ENCODE measurements at places on chromosomes 12 and 14.

- no peaks in the 10 kb centered on the region for H3K27me3 ChIP-seq
- peak overlapping the region; percentile 60 for H3K27ac ChIP-seq
- DNase-seq = no peak
- H3K36me3 ChIP-seq = peaks cover 44% of the 10 kb centered on the region
These were observed 28.8 kb downstream of the P2RX4 start for GRCh38 chr12:121238604-121239350.

GRCh38 chr12:57085999-57086492 lies 2.9 kb upstream of the NAB2 start:
- peaks cover 30% of the 10 kb centered on the region for H3K4me1 ChIP-seq
- H3K27ac ChIP-seq = peak overlapping the region; percentile 97
- no peaks in the 10 kb centered on the region for H3K27me3 ChIP-seq
- no peak for DNase-seq
- H3K36me3 ChIP-seq = peaks cover under 1% of the 10 kb centered on the region

DNA sequence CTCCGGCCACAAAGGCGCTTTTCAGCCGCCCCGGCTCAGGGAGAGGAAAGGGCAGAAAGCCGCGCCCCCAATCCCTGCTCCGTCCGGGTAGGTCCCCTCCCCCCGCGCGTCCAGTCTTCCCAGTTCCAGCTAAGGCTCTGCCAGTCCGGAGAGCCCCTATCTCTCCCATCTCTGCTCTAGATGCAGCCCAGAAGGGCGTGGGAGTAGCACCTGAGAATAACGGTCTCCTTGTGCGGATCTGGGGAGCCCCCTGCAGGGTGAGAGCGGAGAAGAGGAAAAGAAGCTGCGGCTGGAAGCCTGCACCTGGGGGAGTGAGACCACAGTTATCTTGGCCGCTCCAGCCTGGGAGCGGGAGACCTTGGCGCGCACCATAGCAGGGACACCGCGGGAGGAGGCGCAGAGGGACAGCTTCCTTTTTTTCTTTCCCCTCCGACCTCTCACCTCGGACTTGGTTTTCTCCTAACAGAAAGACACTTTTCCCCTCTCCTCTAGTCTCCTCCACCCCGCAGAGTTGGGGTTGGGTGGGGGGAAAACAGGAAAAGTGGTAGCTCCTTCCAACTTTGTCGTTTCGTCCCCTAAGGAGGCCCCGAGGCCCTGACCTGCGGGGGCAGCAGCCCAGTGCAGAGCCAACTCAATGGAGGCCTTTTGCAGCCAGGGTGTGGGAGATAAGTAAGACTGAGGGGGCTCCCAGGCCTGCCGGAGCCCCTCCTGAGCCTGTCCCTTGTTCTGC lies 2.4 kb downstream of the DHH start:
- H3K36me3 ChIP-seq = peaks cover 6% of the 10 kb centered on the region
- DNase-seq = no peak
- H3K4me3 ChIP-seq = peak overlapping the region; percentile 30
- H3K27ac ChIP-seq = no peak overlapping the region
- peaks cover 68% of the 10 kb centered on the region for H3K4me1 ChIP-seq

DNA sequence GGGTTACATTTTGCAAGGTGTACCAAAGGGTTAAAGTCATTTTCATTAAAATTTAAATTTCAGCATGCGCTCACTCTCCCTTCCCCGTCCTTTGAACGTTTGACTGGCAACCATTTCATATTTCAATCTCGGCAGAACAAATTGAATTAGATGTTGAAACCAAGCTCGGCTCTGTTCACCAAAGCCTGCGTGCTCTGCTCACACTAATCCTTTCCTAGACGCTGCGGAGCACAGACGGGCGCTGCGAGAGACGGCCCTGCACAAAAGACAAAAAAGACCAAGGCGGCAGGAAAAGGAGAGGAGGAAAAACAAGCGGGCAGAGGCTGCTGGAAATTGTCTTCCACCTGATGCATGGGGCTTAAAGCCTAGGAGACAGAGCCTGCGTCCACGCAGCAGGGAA lies 149.3 kb downstream of the RBM19 start:
- peaks cover 13% of the 10 kb centered on the region for H3K36me3 ChIP-seq
- H3K27me3 ChIP-seq = no peaks in the 10 kb centered on the region
- H3K4me3 ChIP-seq = no peak overlapping the region
- DNase-seq = no peak
- H3K4me1 ChIP-seq = no peaks in the 10 kb centered on the region

GRCh38 chr14:72049462-72049861 lies 117.2 kb downstream of the RGS6 start:
- no peaks in the 10 kb centered on the region for H3K36me3 ChIP-seq
- no peaks in the 10 kb centered on the region for H3K4me1 ChIP-seq
- no peak for DNase-seq
- no peaks in the 10 kb centered on the region for H3K27me3 ChIP-seq
- H3K27ac ChIP-seq = no peak overlapping the region

DNA sequence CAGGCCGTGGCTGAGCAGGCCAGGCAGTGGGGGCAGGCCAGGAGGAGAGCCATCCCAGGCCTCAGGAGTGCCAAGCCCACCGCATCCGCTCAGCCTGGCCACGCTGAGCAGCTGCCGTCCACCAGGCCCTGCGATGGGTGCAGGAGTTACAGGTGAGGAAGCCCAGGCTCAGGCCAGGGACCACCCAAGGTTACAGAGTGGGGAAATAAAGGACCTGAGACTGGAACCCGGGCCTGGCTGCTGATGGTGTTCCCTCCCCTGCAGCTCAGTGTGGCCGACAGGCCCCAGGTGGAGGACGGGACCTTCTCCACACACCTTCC lies 49.0 kb upstream of the DIO3 start:
- H3K4me1 ChIP-seq = peaks cover 4% of the 10 kb centered on the region
- no peaks in the 10 kb centered on the region for H3K27me3 ChIP-seq
- H3K4me3 ChIP-seq = no peak overlapping the region
- no peak for DNase-seq
- H3K27ac ChIP-seq = no peak overlapping the region

- H3K27ac ChIP-seq = peak overlapping the region; percentile 65
- no peaks in the 10 kb centered on the region for H3K27me3 ChIP-seq
- H3K36me3 ChIP-seq = no peaks in the 10 kb centered on the region
- H3K4me3 ChIP-seq = no peak overlapping the region
- H3K4me1 ChIP-seq = peaks cover 30% of the 10 kb centered on the region
These were observed 1.3 kb downstream of the SDR9C7 start for GRCh38 chr12:56932867-56933266.

GRCh38 chr14:52029881-52030280 lies 39.0 kb downstream of the NID2 start:
- no peaks in the 10 kb centered on the region for H3K4me1 ChIP-seq
- DNase-seq = no peak

DNA sequence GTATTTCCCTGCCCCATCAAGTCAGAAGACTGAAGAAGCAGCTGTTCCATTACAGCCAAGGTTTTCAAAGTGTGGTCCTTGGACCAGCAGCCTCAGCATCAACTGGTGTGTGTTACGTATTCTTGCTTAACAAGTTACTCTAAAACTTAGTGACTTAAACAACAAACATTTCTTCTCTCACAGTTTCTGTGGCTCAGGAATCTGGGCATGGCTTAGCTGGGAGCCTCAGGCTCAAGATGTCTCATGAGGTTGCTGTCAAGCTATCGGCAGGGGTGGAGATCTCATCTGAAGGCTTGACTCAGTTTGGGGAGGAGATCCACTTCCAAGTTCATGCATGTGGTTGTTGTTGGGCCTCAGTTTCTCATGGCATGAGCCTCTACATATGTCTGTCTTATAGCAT lies 174.5 kb downstream of the KTN1 start:
- no peak overlapping the region for H3K4me3 ChIP-seq
- no peaks in the 10 kb centered on the region for H3K36me3 ChIP-seq
- H3K4me1 ChIP-seq = peaks cover 9% of the 10 kb centered on the region
- H3K27me3 ChIP-seq = no peaks in the 10 kb centered on the region
- no peak overlapping the region for H3K27ac ChIP-seq
- DNase-seq = no peak

DNA sequence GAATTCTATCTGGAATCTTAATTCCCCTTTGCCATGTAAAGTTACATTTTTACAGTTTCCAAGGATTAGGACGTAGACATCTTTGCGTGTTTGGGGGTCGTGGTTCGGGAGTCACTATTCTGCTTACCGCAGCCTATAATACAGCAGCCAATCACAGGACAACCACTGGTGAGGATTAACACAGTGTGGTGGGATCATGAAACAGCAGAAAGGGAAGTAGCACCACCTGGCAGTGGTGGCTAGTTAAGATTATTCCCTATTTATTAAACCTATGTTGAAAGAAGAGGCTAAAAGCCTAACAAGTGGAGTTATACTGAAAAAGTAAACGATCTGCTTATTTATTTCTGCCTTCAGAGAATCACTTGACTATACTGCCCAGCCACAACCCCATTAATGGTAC lies 71.7 kb downstream of the IPO8 start:
- no peaks in the 10 kb centered on the region for H3K27me3 ChIP-seq
- DNase-seq = no peak
- no peak overlapping the region for H3K4me3 ChIP-seq
- peaks cover 9% of the 10 kb centered on the region for H3K36me3 ChIP-seq
- H3K4me1 ChIP-seq = no peaks in the 10 kb centered on the region
- no peak overlapping the region for H3K27ac ChIP-seq

DNA sequence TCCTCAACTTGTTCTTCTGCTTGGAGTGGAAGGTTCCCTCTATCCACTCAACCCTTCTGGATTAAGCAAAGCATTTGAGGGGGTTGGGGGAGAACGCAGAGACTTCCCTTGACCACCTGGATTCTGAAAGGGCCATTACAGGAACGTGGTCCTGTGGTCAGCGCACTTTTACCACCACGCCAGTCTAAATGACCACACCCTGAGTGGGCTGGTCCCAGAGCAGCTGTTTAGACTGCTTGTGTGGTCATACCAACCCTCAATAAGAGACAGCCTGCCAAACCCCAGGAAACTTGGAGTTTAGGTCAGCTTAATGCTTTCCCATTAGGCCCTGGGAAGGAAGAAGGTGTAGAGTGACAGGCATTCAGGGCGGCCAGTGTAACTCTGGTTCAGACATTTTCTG lies 165.5 kb upstream of the ATP2B1 start:
- no peak for DNase-seq
- H3K36me3 ChIP-seq = no peaks in the 10 kb centered on the region
- H3K27me3 ChIP-seq = no peaks in the 10 kb centered on the region
- no peak overlapping the region for H3K4me3 ChIP-seq
- H3K27ac ChIP-seq = no peak overlapping the region

- H3K4me1 ChIP-seq = peaks cover 13% of the 10 kb centered on the region
- no peaks in the 10 kb centered on the region for H3K36me3 ChIP-seq
- no peak for DNase-seq
- no peak overlapping the region for H3K27ac ChIP-seq
These were observed 16.5 kb upstream of the FZD10 start for GRCh38 chr12:130145731-130146130.

- no peaks in the 10 kb centered on the region for H3K36me3 ChIP-seq
- no peaks in the 10 kb centered on the region for H3K27me3 ChIP-seq
- no peaks in the 10 kb centered on the region for H3K4me1 ChIP-seq
- H3K27ac ChIP-seq = no peak overlapping the region
- peak; percentile 61 for DNase-seq
- H3K4me3 ChIP-seq = no peak overlapping the region
These were observed 6.7 kb downstream of the RNFT2 start for GRCh38 chr12:116744766-116745165.

DNA sequence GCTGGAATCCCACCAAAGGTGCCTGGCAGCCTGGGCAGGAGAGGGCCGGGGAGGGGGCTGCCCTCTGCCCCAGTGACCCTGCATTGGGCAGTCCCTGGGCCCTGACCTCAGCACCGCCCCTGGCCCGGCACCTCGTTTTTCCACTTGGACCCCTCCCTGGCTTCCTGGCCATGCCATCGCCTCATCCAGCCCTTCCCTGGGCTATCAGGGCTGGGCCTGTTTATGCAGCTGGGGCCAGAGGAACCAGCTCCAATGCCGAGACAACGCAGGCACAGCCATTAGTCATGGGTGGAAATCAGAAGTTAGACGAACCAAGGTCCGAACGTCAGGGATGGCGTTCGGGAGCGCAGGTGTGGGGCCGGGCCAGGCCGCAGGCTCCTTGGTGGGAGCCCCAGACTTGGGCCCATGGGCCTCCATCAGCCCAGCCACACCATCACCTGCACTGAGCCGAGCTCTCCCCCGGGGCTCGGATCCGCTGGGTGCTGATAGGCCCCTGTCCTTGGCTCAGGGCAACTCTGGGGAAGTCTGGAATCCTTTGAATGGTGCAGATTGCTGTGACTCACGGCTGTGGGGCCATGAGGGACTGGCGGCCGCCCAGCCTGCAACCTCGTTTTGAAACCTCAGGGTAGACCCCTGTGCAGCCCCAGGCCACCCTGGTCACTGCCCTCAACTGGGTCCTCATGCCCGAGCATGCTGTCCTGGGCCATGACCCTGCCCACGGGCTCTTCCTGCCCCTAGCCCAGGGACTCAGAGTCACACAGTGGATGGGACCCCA lies 169.4 kb downstream of the KIF26A start:
- no peaks in the 10 kb centered on the region for H3K4me1 ChIP-seq
- no peak overlapping the region for H3K27ac ChIP-seq
- no peak overlapping the region for H3K4me3 ChIP-seq
- H3K27me3 ChIP-seq = peaks cover 11% of the 10 kb centered on the region
- peak; percentile 42 for DNase-seq
- no peaks in the 10 kb centered on the region for H3K36me3 ChIP-seq

GRCh38 chr14:45553981-45554380 lies 301.0 kb upstream of the MIS18BP1 start:
- H3K4me1 ChIP-seq = no peaks in the 10 kb centered on the region
- no peaks in the 10 kb centered on the region for H3K36me3 ChIP-seq
- H3K4me3 ChIP-seq = no peak overlapping the region
- DNase-seq = no peak
- no peak overlapping the region for H3K27ac ChIP-seq

- no peaks in the 10 kb centered on the region for H3K36me3 ChIP-seq
- no peak overlapping the region for H3K27ac ChIP-seq
- DNase-seq = no peak
- H3K27me3 ChIP-seq = no peaks in the 10 kb centered on the region
These were observed 96.8 kb downstream of the OSBPL8 start for GRCh38 chr12:76462668-76463224.

GRCh38 chr14:70642303-70643235 lies 853 bp downstream of the TTC9 start:
- DNase-seq = no peak
- H3K27me3 ChIP-seq = peaks cover 35% of the 10 kb centered on the region
- H3K36me3 ChIP-seq = no peaks in the 10 kb centered on the region
- peak overlapping the region; percentile 23 for H3K27ac ChIP-seq
- peaks cover 17% of the 10 kb centered on the region for H3K4me1 ChIP-seq
- peak overlapping the region; percentile 78 for H3K4me3 ChIP-seq

DNA sequence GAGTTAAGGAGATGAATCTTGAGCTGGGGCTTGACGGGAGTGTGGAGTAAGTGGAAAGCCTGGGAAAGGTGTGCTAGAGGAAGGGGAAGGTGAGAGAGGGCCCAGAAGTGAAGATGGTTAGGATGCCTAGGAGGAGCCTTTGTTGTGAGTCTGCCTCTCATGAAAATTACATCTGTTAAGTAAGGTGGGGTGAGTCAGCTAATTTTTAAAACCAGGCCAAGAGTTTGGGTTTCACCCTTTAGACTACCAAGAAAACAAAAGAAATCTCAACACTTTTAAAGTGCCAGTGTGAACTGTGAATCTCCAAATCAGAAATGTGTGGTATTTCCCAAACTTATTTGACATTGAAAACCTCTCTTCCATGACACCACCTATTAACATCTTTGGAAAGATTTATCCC lies 185.2 kb downstream of the CRADD start:
- DNase-seq = no peak
- H3K4me1 ChIP-seq = peaks cover 5% of the 10 kb centered on the region
- H3K4me3 ChIP-seq = no peak overlapping the region
- no peaks in the 10 kb centered on the region for H3K36me3 ChIP-seq
- no peak overlapping the region for H3K27ac ChIP-seq
- no peaks in the 10 kb centered on the region for H3K27me3 ChIP-seq

GRCh38 chr12:122978507-122978955 lies 1.9 kb upstream of the ARL6IP4 start:
- H3K4me3 ChIP-seq = no peak overlapping the region
- H3K27ac ChIP-seq = no peak overlapping the region
- H3K36me3 ChIP-seq = peaks cover 11% of the 10 kb centered on the region
- H3K4me1 ChIP-seq = peaks cover 79% of the 10 kb centered on the region
- DNase-seq = no peak
- no peaks in the 10 kb centered on the region for H3K27me3 ChIP-seq

All from suprapubic skin (tissue), 4 donors.